ENCODE measurements at places on chromosomes 12 and 14. TPM values are rescaled to one million over a fixed set of nuclear protein-coding genes. Genes with fewer than 3 reads are reported as not detected.

- no peak overlapping the region for H3K27ac ChIP-seq
- no peaks in the 10 kb centered on the region for H3K27me3 ChIP-seq
- no peak for DNase-seq
- H3K36me3 ChIP-seq, result no peaks in the 10 kb centered on the region
These were observed 319.2 kb downstream of the BCL11B start for GRCh38 chr14:98952593-98953350.

DNA sequence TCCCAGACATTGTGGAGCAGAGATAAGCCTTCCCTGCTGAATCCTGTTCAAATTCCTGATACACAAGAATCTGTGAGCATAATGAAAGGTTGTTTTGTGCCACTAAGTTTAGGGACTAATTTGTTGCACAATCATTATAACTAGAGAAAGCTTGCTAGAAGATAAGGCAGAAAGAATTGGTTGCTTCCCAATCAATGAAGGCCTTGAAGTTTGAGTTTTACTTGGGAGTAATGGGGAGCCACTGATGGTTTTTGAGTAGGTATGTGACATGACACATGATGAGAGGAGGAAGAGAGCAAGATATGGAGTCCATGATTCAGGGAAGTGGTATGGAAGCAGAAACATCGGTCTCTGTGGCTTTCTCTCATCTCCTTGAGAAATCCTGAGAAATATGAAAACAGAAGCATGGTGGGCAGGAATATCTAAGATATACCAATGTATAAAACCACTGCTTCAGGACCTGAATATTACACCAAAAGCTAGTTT, 13.3 kb upstream of the TCP11L2 start:
- H3K4me3 ChIP-seq, result no peak overlapping the region
- no peaks in the 10 kb centered on the region for H3K36me3 ChIP-seq
- no peaks in the 10 kb centered on the region for H3K4me1 ChIP-seq
- H3K27ac ChIP-seq, result no peak overlapping the region
- DNase-seq, result no peak
- H3K27me3 ChIP-seq, result no peaks in the 10 kb centered on the region

DNA sequence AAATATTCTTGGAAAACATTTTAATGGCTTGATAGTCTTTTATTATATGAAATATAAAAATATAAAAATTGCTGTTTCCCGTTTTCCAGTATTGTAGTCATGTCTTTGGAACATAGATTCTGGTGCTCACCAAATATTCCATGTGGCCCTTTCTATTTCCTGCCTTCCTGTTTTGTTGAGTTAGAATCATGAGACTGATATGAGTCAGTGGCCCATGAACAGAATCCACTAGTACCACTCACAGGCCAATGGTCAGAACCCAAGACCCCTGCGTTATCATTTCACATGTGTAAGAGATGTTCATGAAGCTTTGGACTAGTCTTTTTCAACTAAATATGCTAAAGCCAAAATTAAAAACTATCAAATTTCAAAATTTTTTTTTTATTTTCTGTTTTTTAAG, 56.9 kb downstream of the BICD1 start:
- no peaks in the 10 kb centered on the region for H3K27me3 ChIP-seq
- DNase-seq, result no peak
- no peaks in the 10 kb centered on the region for H3K4me1 ChIP-seq
- peaks cover 4% of the 10 kb centered on the region for H3K36me3 ChIP-seq
- H3K27ac ChIP-seq, result no peak overlapping the region

GRCh38 chr12:6376079-6376869, 911 bp upstream of the SCNN1A start:
- H3K4me1 ChIP-seq, result no peaks in the 10 kb centered on the region
- no peak overlapping the region for H3K27ac ChIP-seq
- H3K36me3 ChIP-seq, result no peaks in the 10 kb centered on the region
- no peak for DNase-seq

GRCh38 chr12:55659486-55660385, 23.0 kb downstream of the OR10P1 start:
- no peak overlapping the region for H3K4me3 ChIP-seq
- no peaks in the 10 kb centered on the region for H3K36me3 ChIP-seq
- H3K27me3 ChIP-seq, result no peaks in the 10 kb centered on the region
- H3K27ac ChIP-seq, result no peak overlapping the region
- DNase-seq, result no peak
- peaks cover 4% of the 10 kb centered on the region for H3K4me1 ChIP-seq

- H3K27ac ChIP-seq, result no peak overlapping the region
- H3K4me1 ChIP-seq, result peaks cover under 1% of the 10 kb centered on the region
- no peaks in the 10 kb centered on the region for H3K27me3 ChIP-seq
- DNase-seq, result no peak
These were observed 13.0 kb downstream of the HPD start for GRCh38 chr12:121845701-121846100.

- H3K27ac ChIP-seq, result no peak overlapping the region
- no peak overlapping the region for H3K4me3 ChIP-seq
- no peak for DNase-seq
- H3K36me3 ChIP-seq, result peaks cover 4% of the 10 kb centered on the region
- no peaks in the 10 kb centered on the region for H3K4me1 ChIP-seq
These were observed 3.0 kb downstream of the ENDOU start for GRCh38 chr12:47722136-47722834.

DNA sequence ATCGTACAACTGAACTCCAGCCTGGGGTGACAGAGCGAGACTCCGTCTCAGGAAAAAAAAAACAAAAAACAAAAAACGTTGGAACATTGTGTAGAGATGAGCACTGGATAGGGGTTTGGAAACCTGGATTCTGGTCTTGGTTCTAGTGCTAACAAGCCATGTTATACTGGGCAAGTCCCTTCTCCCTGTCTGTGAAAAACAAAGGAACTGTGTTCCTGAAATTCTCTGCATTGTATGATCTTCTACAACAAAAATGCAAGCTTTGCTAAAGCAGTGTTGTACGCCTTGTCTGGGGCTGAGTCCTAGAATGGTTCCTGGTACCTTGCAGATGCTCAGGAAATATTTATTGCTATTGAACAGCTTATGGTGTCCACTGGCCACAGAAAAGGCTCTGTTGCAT, 13.4 kb downstream of the GPRC5D start:
- no peaks in the 10 kb centered on the region for H3K36me3 ChIP-seq
- no peak overlapping the region for H3K27ac ChIP-seq
- no peak for DNase-seq

The CCDC177 gene
- not detected for total RNA-seq

DNA sequence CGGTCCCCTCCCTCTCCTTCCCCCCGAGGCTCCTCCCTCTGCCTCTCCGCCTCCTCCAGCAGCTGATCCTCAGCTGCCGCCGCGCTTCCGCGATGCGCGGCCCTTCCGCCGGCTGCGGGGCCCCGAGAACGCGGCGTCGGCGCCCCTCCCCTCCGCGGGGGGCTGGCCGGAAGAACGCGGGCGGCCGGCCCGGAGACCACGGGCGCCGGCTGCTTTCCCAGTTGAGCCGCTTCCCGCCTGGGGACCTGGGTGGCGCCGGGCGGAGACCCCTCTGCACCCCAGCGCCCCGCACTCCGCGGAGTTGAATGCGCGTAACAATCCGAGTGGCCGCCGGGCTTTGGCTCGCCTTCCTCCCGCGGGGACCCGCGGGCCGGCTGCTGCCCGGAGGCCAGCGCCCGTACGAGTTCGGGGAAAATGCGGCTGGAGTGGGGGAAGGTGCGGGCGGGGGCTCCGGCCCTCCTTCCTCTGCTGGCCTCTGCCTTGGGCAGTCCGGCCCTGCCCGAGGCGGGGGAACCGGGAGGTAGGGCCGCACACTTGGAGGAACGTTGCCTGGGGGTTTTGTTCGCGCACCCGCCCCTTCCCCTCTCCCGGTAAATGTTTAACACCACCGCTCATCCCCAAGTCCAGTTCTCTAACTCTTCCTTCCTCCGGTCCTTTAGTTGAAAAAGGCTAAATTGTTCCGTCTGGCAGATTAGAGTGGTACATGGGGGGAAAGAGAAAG, 393 bp upstream of the DCAF5 start:
- H3K27me3 ChIP-seq, result no peaks in the 10 kb centered on the region
- H3K4me1 ChIP-seq, result peaks cover 27% of the 10 kb centered on the region
- DNase-seq, result no peak
- peaks cover 10% of the 10 kb centered on the region for H3K36me3 ChIP-seq
- H3K4me3 ChIP-seq, result peak overlapping the region; percentile 69

The CLEC1B gene
- 2.6 TPM for total RNA-seq

The BICDL1 gene
- total RNA-seq, result 134 TPM

GRCh38 chr14:28608851-28609828, 157.4 kb upstream of the FOXG1 start:
- no peak overlapping the region for H3K27ac ChIP-seq
- no peak overlapping the region for H3K4me3 ChIP-seq
- H3K4me1 ChIP-seq, result no peaks in the 10 kb centered on the region
- DNase-seq, result no peak

The ANO4 gene
- total RNA-seq, result not detected

GRCh38 chr14:51715250-51715649, 63.5 kb downstream of the FRMD6 start:
- no peak overlapping the region for H3K27ac ChIP-seq
- no peak overlapping the region for H3K4me3 ChIP-seq
- H3K36me3 ChIP-seq, result no peaks in the 10 kb centered on the region

DNA sequence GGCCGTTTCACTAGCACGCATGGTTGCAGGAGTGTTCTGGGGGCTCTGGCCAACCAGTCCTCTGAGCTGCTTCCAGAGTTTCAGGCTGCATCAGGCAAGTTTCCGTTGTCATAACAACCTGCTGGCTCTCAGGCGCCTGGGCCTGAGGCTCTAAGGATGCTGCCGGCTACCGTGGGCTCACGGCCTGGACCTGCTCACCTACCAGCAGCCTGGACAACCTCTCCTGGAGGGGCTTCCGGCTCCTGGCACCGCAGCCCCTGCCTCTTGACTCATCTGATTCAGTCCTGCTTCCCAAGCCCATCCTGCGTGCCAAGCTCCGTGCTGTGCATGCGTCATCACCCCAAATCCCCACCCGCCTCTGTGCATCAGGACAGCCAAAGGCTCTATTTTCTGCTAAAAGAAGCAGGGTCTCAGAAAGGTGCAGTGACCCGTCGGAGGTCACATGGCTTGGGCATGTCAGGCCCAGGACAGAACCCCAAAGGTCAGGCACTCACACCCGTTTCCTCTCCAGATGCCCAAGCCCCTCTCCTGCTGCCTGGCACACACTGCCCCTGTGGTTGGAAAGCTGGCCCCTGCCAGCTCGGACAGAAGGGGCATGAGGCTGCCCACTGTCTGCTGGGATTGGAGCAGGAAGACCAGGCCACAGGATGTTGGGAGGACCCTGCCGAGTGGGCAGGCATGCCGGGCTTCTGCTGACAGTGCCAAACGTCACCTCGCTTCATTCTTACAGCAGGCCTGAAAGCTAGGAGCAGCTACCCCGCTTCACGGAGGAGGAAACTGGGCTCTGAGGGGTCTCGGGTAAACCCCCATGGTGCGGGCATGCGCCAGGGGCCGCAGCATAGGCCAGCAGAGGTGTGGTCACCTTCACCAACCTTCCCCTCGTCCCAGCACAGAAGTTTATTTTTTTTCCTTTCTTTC, 5.7 kb downstream of the BEGAIN start:
- H3K4me1 ChIP-seq, result peaks cover 4% of the 10 kb centered on the region
- H3K4me3 ChIP-seq, result no peak overlapping the region
- no peak for DNase-seq

- no peaks in the 10 kb centered on the region for H3K27me3 ChIP-seq
- H3K4me1 ChIP-seq, result no peaks in the 10 kb centered on the region
- H3K36me3 ChIP-seq, result no peaks in the 10 kb centered on the region
- DNase-seq, result no peak
- no peak overlapping the region for H3K4me3 ChIP-seq
These were observed 269.2 kb upstream of the DAAM1 start for GRCh38 chr14:58919217-58919616.

DNA sequence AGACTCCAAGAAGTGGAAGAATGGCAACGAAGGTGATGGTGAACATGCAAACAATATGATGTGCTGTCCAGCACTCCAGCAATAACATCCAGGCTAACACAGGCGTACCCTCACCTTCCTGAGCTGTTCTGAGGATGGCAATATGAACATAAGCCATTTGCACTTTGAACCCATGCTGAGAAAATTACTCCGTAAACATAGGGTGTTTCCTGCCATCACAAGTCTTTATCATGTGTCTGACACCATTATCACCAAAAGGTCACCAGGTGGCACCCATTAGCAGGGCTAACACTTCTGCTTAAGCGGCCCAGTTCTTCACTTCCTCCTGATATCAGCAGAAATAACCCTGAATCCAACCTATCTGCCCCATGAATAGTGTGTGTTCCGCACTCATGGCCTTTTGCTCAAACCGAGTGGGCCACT, 482.8 kb downstream of the MED13L start:
- H3K36me3 ChIP-seq, result no peaks in the 10 kb centered on the region
- no peak for DNase-seq
- no peaks in the 10 kb centered on the region for H3K27me3 ChIP-seq
- no peaks in the 10 kb centered on the region for H3K4me1 ChIP-seq

DNA sequence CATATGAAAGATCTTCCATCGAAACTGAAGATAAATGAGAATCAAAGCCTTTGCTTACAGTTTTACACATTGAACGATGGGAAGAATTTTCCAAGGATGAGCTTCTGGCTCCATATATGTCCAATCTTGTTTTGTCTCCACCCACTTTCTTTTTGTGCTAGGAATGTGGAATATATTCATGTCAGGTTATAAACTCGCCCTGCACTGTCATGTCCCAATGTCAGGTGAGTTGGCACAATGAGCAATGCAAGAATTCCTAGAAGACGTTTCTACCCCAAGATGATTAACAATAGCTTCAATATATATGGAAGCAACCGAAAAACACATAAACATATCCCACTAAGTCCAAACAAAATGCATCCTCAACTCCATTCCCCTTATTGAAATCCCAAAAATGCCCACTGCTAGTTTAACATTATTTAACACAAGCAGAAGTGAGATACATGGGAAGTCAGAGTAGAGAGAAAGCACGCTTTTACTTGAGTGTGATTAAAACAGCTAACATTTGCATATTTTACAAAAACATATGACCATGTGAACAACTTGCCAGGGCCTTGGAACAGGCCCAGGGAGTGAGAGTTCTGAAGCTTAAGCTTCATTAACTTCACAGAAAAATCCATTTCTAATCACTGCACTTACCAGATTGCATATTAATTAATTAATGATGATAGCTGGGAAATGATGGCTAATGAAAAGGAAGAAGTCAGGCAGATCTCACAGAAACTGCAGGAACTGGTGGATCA, 233.9 kb downstream of the GXYLT1 start:
- no peaks in the 10 kb centered on the region for H3K4me1 ChIP-seq
- H3K36me3 ChIP-seq, result no peaks in the 10 kb centered on the region
- H3K27ac ChIP-seq, result no peak overlapping the region
- no peak for DNase-seq
- H3K27me3 ChIP-seq, result no peaks in the 10 kb centered on the region

GRCh38 chr12:32455607-32456071, 56.3 kb downstream of the FGD4 start:
- no peak overlapping the region for H3K27ac ChIP-seq
- peak overlapping the region; percentile 21 for H3K4me3 ChIP-seq
- H3K27me3 ChIP-seq, result no peaks in the 10 kb centered on the region

- H3K4me1 ChIP-seq, result no peaks in the 10 kb centered on the region
- no peak overlapping the region for H3K4me3 ChIP-seq
- no peak overlapping the region for H3K27ac ChIP-seq
- H3K36me3 ChIP-seq, result no peaks in the 10 kb centered on the region
- DNase-seq, result no peak
- H3K27me3 ChIP-seq, result peaks cover 15% of the 10 kb centered on the region
These were observed 46.3 kb upstream of the ATP2A2 start for GRCh38 chr12:110234755-110235154.

The TAS2R30 gene
- total RNA-seq, result 7.2 TPM

GRCh38 chr12:124771462-124772288, 92.0 kb downstream of the SCARB1 start:
- H3K4me1 ChIP-seq, result peaks cover 17% of the 10 kb centered on the region
- H3K4me3 ChIP-seq, result no peak overlapping the region
- DNase-seq, result peak; percentile 60
- no peaks in the 10 kb centered on the region for H3K36me3 ChIP-seq
- H3K27ac ChIP-seq, result no peak overlapping the region

Data from CD4-positive, CD25-positive, alpha-beta regulatory T cell (primary cell).